ENCODE measurements at places on chromosomes 2 and 18. TPM values are rescaled to one million over a fixed set of nuclear protein-coding genes. Genes with fewer than 3 reads are reported as not detected.

The SH3RF3 gene
- 61.7 TPM for total RNA-seq

The PSMA8 gene
- total RNA-seq = not detected

The MLPH gene
- total RNA-seq = 7.4 TPM

- peaks cover 14% of the 10 kb centered on the region for H3K4me1 ChIP-seq
- H3K27ac ChIP-seq = no peak overlapping the region
- peaks cover 2% of the 10 kb centered on the region for H3K36me3 ChIP-seq
- DNase-seq = no peak
Observed at GRCh38 chr2:27781496-27781895, 10.0 kb downstream of the MRPL33 start.

- H3K27ac ChIP-seq = no peak overlapping the region
- H3K36me3 ChIP-seq = no peaks in the 10 kb centered on the region
- no peak overlapping the region for H3K4me3 ChIP-seq
- H3K27me3 ChIP-seq = no peaks in the 10 kb centered on the region
Observed at GRCh38 chr2:113225263-113226259, 51.8 kb downstream of the PSD4 start.

- DNase-seq = no peak
- no peaks in the 10 kb centered on the region for H3K36me3 ChIP-seq
- H3K4me1 ChIP-seq = no peaks in the 10 kb centered on the region
- no peak overlapping the region for H3K4me3 ChIP-seq
- no peak overlapping the region for H3K27ac ChIP-seq
- H3K27me3 ChIP-seq = no peaks in the 10 kb centered on the region
Observed at GRCh38 chr18:49519101-49519971, 32.3 kb upstream of the C18orf32 start.

DNA sequence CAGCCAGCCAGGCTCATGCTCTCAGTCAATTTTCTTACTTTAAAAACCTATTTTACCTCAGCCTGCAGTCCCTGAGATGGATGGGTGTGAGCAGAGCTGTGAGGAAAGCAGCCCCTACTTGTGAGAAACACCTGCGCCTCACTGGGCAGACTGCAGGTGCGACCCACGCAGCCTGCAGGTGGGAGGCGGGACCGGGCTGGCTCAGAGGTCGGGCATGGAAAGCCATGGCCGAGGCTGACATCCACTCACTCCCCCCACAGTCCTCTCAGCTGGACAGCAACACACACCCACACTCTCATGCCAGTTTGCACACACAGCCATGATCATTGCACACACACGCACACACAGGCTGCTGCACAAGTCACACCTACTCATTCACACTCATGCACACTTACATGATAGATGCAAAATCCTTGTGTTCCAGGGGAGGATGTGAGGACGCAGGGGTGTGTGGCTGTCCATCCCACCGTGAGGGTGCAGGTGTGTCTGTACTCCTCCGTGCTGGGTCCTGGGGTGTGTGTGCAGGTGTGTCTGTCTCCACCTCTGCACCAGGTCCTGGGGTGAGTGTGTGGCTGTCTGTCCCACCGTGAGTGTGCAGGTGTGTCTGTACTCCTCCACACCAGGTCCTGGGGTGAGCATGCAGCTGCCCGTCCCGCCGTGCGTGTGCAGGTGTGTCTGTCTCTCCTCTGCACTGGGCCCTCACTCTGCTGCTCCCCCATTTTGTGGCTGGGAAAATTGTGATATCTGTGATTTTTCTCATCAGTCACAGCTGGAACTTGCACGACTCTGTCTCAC is 166.5 kb downstream of the RTP5 start:
- H3K36me3 ChIP-seq = no peaks in the 10 kb centered on the region
- no peaks in the 10 kb centered on the region for H3K4me1 ChIP-seq
- no peak for DNase-seq
- H3K27me3 ChIP-seq = no peaks in the 10 kb centered on the region
- no peak overlapping the region for H3K4me3 ChIP-seq
- H3K27ac ChIP-seq = no peak overlapping the region

- no peak for DNase-seq
- H3K4me1 ChIP-seq = no peaks in the 10 kb centered on the region
- no peak overlapping the region for H3K27ac ChIP-seq
- no peaks in the 10 kb centered on the region for H3K36me3 ChIP-seq
- H3K27me3 ChIP-seq = no peaks in the 10 kb centered on the region
Observed at GRCh38 chr2:235303499-235304291, 190.1 kb upstream of the AGAP1 start.

DNA sequence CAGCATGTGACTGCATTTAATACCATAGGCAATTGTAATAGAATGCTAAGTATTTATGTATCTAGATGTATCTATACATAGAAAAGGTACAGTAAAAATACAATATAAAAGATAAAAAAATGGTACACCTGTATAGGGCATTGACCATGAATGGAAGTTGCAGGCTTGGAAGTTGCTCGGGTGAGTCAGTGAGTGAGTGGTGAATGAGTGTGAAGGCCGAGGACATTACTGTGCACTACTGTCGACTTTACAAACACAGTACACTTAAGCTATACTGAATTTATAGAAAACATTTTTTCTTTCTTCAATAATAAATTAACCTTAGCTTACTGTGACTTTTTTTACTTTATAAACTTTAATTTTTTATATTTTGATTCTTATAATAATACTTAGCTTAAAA is 8.9 kb downstream of the DIS3L2 start:
- H3K27ac ChIP-seq = no peak overlapping the region
- no peak for DNase-seq
- H3K4me1 ChIP-seq = no peaks in the 10 kb centered on the region
- H3K36me3 ChIP-seq = no peaks in the 10 kb centered on the region
- no peak overlapping the region for H3K4me3 ChIP-seq

DNA sequence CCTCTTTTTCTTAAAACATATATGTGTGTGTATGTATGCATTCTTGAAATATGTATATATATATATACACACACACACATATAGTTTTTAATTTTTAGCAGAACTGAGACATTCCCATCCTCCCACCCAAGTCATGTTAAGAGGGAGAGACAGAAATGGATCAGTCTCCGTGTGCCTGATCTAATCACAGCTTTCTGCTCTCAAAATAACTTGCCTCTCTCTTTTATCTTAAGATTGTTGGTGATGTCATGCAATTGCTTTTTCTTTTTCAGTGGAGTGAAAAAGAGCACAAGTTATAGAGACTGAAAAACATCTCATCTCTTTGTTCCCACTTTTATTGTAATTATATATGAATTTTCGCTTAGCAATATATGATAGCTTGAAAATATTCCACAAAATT is 279.9 kb upstream of the DOK6 start:
- H3K27ac ChIP-seq = no peak overlapping the region
- H3K27me3 ChIP-seq = no peaks in the 10 kb centered on the region
- no peak for DNase-seq
- H3K36me3 ChIP-seq = no peaks in the 10 kb centered on the region
- no peak overlapping the region for H3K4me3 ChIP-seq
- H3K4me1 ChIP-seq = no peaks in the 10 kb centered on the region

DNA sequence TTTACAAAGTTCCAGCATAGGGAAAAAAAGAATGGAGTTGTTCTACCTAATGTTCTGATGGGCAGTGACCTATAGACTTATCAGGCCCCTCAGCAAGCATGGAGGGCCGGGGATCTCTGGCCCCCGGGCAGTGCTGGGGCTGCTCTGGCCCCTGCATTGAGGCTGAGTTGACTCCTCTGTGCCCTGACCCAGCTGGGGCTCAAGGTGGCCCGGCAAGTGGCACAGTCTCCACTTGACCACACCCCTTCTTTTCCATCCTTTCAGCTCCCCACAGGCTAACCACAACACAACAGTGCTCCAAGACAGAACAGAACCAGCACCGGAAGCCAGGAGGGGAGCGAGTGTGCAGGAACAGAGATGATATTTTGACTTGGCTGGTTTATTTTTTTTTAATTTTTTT is 19.9 kb downstream of the TOGARAM2 start:
- no peaks in the 10 kb centered on the region for H3K36me3 ChIP-seq
- H3K4me1 ChIP-seq = no peaks in the 10 kb centered on the region
- H3K27ac ChIP-seq = no peak overlapping the region
- no peak overlapping the region for H3K4me3 ChIP-seq

GRCh38 chr2:143436951-143437350 is 307.7 kb downstream of the ARHGAP15 start:
- DNase-seq = no peak
- no peaks in the 10 kb centered on the region for H3K27me3 ChIP-seq
- peaks cover 25% of the 10 kb centered on the region for H3K4me1 ChIP-seq
- H3K4me3 ChIP-seq = no peak overlapping the region
- H3K27ac ChIP-seq = no peak overlapping the region

GRCh38 chr2:237637429-237638135 is 10.2 kb downstream of the LRRFIP1 start:
- H3K4me3 ChIP-seq = no peak overlapping the region
- no peak overlapping the region for H3K27ac ChIP-seq
- no peaks in the 10 kb centered on the region for H3K36me3 ChIP-seq
- no peaks in the 10 kb centered on the region for H3K27me3 ChIP-seq

DNA sequence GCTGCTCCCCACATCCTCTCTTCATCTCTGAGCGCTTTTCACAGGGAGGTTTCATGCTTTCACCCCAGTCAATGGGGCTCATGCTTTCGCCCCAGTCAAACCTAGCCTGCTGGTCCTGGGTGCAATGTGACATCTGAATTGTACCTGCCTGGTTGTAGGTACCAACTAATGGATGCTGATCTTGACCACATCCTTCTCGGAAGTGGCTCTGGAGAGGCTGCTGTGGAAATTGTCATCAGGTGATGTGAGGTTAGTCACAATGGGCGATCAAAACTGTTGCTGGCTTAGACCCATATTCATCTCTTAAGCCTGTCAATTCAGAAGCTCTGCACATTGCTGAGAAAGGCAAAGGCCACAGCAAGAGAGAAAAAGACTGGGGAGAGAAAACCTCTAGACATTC is 32.7 kb upstream of the ALKAL2 start:
- no peaks in the 10 kb centered on the region for H3K36me3 ChIP-seq
- no peak for DNase-seq
- H3K4me3 ChIP-seq = no peak overlapping the region
- H3K4me1 ChIP-seq = no peaks in the 10 kb centered on the region
- H3K27me3 ChIP-seq = no peaks in the 10 kb centered on the region

Measured in thoracic aorta (tissue), 2 donors.